Suprapubic skin (tissue), 4 donors: ENCODE measurements at places on chromosomes 1 and 21. TPM values are rescaled to one million over a fixed set of nuclear protein-coding genes. Genes with fewer than 3 reads are reported as not detected.

The OR6N1 gene
- not detected for total RNA-seq

The NID1 gene
- 32.3 TPM for total RNA-seq

The NUDT4B gene
- 19.2 TPM for total RNA-seq

DNA sequence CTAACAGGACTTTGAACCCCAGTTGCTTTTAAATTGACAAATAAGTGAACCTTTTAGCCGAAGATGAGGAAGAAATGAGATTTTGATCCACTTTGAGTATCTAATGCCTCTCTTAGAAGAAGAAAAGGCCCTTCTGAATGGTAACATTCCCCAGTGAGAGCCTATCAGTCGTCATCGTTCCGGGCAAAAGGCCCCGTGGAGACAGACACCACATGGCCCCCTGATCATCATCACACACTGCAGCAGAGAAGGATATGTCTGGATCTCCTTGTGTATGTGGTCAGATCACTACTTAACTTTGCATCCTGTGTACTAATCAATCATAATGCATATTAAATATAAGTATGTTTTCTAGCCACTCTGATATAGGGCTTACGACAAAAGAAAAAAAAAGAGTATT is 87.3 kb upstream of the SMYD2 start:
- DNase-seq = no peak

- DNase-seq = no peak
These were observed 2.7 kb downstream of the CCDC24 start for GRCh38 chr1:43994071-43994470.

The PRRX1 gene
- total RNA-seq = 16.9 TPM

The TNFRSF18 gene
- 24.4 TPM for total RNA-seq

DNA sequence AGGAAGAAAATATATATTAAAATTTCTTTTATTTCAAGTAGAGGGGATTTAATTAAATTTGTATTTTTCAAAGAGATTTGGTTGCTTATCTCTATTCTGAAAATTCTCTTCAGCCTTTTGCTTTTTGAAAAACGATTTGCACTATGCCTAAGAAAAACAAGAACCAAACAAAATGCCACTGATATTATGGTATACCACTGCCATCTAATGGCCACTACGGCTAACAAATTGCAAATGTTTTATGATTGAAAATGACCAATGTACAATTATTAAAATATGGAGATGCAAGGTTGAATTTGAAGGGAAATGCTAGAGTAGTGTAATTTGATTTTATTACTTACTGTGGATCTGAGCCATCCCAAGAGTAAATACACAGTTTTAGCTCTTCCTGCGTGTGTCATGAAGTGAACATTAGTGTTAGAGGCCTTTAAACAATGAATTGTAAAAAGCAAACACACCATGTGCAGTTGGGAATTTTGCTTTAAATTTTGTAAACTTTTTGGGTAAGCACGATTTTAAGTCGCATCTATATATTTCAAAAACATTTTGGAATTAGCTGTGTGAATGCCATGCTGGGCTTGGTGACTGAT is 137.4 kb upstream of the USP25 start:
- no peak for DNase-seq

GRCh38 chr1:220809187-220809550 is 22.5 kb downstream of the MTARC1 start:
- no peak for DNase-seq

GRCh38 chr1:164363980-164364379 is 195.0 kb upstream of the PBX1 start:
- no peak for DNase-seq

The SSR2 gene
- 278 TPM for total RNA-seq

GRCh38 chr1:17763417-17763816 is 8.3 kb downstream of the ACTL8 start:
- DNase-seq = no peak

DNA sequence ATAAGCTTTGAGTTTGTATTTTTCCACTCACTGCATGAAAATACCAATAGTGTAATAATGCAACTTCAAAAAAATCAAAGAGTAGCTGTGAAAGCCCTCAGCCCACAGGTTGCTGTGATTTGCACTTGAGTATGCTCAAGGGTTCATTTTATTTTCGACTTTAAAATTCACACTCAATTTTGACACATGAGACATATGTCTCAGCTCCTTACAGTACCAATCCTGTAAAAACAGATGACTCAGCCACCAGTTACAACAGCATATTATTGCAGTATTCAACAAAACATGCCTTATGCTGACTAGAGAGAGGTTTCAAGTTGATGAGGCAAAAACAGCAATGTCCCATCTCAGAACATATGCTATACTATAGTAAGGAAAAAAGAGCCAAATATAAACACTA is 66.1 kb downstream of the CYYR1 start:
- no peak for DNase-seq

The TMEM52 gene
- 6.0 TPM for total RNA-seq

DNA sequence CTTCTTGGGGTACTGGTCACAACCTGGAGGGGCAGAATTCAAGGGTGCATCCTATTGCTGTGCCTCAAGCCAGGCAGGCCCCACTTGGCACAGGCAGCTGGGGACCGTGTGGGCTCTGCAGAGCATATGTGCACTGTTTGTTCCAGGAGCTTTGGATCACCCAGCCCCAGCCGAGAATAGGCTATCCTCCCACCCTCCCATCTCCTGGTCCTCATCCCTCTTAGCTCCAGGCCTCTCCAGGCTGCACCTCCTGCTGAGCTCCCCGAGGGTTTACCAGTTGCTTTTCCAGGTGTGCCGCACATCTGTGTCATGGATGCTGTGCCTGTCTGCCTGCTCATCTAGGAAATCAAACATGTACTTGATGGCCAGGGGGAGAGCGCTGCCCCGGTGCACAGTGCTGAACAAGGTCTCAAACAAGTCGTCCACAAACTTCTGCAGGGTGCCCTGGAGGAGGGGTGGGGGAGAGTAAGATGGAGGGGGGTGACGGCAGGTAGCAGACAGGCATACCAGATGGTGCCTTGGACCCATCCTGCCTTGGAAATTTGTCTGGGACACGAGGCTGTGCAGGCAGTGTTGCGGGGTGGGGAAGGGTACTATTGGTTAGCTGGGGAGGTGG is 120.5 kb upstream of the CD34 start:
- DNase-seq = no peak

The SLC1A7 gene
- not detected for total RNA-seq

GRCh38 chr1:62377043-62377562 is 57.9 kb upstream of the KANK4 start:
- DNase-seq = no peak

- no peak for DNase-seq
These were observed 23.6 kb downstream of the MT1HL1 start for GRCh38 chr1:236980673-236981072.

The PTGFRN gene
- 64.5 TPM for total RNA-seq

- no peak for DNase-seq
These were observed 86.7 kb downstream of the GALNT2 start for GRCh38 chr1:230153641-230154296.

GRCh38 chr1:221947731-221948130 is 205.8 kb upstream of the DUSP10 start:
- no peak for DNase-seq

GRCh38 chr1:42450061-42450460 is 5.8 kb downstream of the ZMYND12 start:
- DNase-seq = no peak

DNA sequence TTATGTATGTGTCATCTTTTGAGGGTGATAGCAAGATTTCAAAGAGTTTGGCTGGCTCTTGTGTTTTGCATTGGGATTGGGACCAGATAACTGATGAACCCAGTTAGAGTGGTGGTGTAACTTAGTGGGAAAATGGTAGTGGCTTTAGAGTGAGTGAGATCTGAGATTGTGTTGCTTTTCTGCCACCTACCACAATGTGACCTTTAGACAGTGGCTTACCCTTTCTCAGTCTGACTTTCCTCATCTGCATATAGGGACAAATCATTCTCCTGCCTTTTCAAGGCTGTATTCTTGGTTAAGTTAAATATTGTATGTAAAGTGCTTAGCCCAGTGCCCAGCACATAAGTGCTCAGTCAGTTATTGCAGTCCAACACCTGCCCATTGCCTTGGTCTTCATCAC is 31.3 kb downstream of the CENPF start:
- DNase-seq = no peak
